ENCODE measurements at places on chromosomes 4 and X.

- DNase-seq, result no peak
These were observed 543 bp downstream of the NFXL1 start for GRCh38 chr4:47913861-47914219.

DNA sequence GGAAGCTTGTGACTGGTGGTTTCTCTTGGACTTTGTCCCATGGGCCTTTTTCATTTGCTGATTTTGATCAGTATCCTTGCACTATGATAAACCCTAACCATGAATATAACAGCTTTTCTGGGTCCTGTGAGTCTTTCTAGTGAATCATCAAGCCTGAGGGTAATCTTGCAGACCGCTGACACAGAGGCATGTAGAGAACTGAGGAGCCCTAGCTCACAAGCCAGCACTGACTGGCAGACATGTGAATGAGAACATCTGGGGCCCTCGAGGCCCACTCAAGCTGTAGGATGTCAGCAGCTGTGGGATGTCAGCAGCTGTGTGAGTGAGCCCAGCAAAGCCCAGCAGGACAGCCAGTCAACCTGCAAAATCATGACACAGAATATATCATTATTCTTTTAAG lies 36.7 kb downstream of the HMGB3 start:
- DNase-seq, result no peak

GRCh38 chrX:48569958-48570357 lies 4.3 kb upstream of the RBM3 start:
- DNase-seq, result peak; percentile 52

GRCh38 chrX:39814391-39814790 lies 283.4 kb downstream of the BCOR start:
- DNase-seq, result no peak

GRCh38 chr4:40164459-40164858 lies 32.4 kb upstream of the RHOH start:
- DNase-seq, result no peak

Measured in GM12878 (cell line).